NCI-H1105 treated with DMSO at 0.1 percent for 48 hours (cell line): ENCODE measurements at places on chromosomes 6 and 20.

GRCh38 chr6:27777614-27778355, 134.4 kb downstream of the OR2B2 start:
- DNase-seq, result no peak

GRCh38 chr20:25318471-25319240, 70.8 kb downstream of the PYGB start:
- no peak for DNase-seq

- DNase-seq, result no peak
Observed at GRCh38 chr6:65546894-65547293, 160.1 kb downstream of the EYS start.

DNA sequence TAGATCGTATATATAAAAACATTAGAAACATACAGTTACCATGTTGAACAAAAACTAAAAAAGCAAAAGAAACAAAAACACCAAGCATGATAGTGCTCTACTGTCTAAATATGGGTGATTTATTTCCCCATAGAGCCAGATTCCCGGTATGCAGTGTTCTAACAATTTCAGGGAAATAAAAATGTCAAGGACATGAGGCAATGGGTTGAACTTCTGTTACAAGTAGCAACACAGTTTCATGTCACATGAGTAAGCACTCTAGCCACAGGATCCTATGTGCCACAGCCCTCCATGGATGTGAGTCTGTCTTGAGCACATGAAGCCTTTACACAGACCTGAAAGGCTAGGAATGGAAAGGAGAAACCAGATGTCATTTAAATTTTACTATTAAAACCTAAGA, 96.0 kb downstream of the MAP3K5 start:
- DNase-seq, result peak; percentile 24

DNA sequence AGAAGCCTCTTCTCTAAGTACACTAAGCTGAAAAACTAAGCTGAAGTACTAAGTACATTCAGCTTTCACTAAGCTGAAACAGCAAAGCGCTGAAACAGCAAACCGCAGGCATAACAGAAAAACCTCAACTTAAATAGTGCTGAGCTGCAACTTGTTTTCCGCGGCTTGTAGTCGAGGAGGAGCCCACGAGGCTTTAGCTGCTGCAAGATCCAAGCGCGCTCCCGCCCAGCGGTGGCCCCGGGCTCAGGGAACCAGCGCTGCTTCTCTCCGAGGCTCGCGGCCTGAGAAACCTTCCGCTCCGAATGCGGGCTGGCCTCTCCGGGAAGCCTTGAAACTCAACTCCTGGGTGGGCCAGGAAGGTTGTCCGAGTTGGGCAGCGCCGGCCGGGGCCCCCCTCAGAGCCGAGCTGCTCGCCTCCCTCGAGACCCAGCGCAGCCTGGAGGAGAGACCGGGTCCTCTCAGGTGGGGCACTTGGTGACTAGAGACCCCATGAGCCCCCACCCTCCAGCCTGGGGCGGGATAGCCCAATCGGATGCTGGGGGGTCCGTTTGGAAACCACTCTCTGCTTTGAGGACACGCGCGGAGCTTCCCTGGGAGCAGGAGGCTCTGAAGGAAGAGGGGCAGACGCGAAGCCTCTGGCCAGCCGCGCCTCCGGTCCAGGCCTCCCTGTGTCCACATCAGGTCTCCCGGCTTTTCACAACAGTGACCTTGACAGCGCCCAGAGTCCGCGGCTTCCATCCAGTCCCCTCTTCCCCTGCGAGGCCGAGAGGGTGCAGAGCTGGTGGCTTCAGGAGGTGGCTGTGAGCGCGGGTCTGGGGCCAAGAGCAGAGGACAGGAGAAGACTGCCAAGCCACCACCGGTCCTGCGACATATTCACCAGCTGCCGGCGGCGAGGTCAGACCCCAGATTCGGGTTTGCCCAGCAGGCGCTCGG, 38.1 kb upstream of the HLA-E start:
- DNase-seq, result no peak

GRCh38 chr6:30884521-30885480, 482 bp downstream of the DDR1 start:
- peak; percentile 49 for DNase-seq

DNA sequence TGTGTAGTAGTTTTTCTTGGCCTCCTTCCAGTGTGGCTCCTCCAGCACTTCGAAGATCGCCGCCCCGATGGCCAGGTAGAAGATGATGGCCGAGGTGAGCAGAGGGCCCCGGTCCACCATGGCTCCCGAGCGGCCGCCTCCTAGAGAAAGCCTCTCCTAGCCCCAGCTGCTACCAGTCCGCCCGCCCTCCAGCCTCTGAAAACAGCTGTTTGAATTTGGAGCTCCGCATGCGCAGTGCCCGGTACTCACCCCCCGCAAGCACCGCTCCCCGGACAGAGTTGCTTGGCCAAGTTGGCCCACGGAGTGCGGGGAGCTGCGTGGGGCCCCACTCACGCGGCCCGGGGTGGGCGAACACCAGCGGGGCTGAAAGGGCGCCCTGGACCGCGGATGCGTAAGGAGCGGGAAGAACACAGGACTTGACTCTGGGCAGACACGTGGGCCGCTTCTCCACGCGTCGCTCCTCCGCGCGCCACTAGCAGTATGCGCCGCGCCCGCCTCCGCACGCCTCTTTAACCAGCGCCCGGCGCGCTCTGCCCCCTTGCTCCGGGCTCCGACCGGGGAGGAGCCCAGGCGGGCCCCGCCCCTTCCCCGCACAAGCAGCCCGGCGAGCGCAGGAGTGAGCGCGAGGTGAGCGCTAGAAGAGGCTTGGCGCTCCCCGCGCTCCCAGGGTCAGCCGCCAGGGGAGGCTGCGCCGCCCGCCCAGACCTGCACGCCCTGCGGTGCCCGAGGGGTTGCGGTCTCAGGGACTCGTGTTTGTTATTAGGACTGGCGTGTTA, at the start of gene KCNK5:
Gene KCNK5 (minus strand): TSS at position 484 of the 776 bp plus-strand sequence. CDS start 364 bp downstream, at position 120.
- DNase-seq, result peak; percentile 20

DNA sequence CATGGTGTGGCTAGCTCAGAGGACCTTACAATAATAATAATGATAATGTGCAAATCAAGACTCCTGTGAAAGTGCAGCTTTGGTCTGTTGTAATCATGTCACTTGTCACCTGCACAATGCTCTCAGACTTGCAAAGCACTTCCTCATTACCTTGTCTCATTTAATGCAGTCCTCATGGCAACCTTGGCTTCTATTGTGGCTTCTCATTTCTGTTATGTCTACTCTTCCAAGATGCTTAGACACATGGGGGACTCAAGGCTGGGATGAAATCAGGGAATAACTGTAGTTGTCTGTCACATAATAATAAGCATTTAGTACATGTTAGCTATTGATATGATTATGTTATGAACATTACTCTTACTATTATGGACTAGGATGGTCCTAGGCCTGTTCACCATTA, 484.2 kb downstream of the PTPRT start:
- DNase-seq, result no peak

DNA sequence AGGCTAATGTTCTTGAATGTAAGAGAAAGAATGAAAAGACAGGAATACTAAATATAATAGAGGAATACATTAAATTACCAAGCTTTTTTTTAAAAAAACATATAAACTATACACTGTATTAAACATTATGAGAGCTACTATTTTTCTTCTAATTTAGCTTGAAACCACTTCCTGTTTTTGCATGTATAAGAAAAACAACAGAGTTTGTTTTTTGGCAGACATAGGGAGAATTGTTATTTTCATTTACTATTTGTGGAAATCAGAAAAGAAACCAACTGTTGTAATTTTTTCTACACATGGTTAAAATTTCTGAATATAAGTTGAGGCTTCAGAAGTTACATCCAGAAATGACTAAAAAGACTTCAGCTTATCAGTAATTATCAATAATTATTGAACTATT, 991.8 kb upstream of the GJE1 start:
- DNase-seq, result no peak

DNA sequence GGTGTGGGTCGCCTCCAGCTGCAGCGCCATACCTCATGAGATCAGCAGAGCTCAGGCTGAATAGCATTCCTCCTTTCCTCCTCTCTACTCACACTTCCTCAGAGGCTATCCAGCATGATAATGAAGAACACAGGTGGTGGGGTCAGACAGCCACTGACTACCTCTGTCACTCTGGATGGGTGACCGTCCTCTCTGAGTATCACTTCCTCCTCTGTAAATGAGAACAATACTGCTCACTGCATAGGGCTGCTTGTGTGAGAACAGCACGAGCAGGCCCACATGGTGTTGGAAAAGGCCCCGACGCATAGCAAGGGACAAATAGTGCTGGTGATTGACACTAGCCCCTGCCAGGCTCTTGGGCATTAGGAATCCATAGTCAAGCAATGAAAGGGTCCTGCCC, 239.1 kb downstream of the PRKN start:
- DNase-seq, result no peak

GRCh38 chr6:53646606-53647005, 18.9 kb downstream of the KLHL31 start:
- DNase-seq, result peak; percentile 53

- DNase-seq, result peak; percentile 72
Observed at GRCh38 chr20:17495826-17496225, 35.4 kb downstream of the BFSP1 start.

DNA sequence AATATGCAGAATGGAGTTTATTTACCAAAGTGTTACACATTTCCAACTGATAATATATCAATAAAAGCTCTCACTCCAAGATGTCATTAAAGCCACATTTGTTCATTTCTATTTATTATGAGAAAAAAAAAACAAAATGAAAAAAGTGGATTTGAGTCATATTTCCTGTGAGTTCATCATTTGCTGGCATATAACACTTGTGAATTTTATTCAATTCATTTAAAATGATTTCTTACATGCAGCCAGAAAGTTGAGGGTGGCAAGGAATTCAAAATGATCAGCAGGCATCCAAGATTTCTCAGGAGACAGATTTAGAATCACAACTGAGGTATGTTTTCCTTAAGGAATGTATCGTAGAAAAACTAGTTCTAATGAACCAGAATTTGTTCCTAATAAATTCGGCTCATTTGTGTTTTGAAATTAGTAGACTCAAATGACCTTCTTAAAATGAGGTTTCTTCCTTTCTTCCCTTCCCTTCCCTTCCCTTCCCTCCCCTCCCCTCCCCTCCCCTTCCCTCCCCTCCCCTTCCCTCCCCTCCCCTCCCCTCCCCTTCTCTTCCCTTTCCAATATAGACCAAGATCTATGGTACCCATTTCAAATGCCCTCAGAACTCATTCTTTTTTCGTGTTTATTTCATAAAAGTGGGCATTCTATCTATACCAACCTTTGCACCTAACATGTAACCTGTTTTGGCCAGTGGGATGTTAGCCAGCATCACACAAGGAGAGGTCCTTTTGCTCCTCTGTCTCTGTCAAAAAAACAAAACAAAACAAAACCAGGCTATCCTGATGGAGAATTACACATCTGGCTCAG, 357.9 kb upstream of the TSHZ2 start:
- DNase-seq, result no peak

- DNase-seq, result no peak
Observed at GRCh38 chr6:113428702-113429101, 428.4 kb upstream of the MARCKS start.

DNA sequence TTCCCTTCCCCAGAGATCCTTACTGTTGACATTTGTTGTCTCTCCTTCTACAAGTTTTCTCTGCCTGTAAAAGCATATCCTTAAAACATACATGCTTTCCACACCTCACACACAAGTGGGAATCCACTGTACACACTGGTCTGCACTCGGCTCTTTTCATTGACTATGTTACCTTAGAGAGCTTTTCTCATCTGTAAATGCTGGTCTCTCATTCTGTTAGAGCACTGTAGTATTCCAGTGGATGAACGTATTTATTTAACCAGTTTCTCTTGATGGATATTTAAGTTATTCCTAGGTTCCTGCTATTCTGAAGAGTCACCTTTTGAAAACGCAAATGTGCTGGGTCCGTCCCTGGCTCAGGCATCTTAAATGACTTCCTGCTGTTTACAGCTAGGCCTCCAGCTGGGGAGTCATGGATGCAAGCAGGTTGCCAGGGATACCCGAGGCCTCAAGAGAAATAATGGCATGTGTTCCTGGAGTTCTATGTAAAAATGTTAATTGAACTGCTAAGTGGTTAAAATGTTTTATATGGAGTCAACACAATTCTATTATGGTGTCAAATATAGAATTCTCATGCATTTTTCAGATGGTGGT, 61.1 kb upstream of the TGM3 start:
- DNase-seq, result no peak

- DNase-seq, result no peak
Observed at GRCh38 chr20:25046181-25046641, 11.7 kb downstream of the ACSS1 start.

DNA sequence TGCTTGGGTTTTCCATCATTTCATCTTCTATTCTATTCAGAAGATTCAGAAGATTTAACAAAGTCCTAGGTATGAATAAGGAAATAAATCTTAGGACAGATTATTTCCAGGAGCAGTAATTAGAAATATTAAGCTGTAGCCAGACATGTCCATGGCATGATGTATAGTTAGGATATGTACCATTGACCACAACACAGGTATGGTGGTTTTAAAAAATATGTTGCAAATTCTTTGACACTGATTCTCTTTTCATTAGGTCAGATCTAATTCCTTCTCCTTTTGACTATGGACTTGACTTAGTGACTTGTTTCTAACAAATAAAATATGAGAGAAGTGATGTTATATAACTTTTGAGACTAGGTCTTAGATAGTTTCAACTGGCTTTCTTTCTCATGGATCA, 23.5 kb upstream of the PDE7B start:
- no peak for DNase-seq

- no peak for DNase-seq
Observed at GRCh38 chr6:24004659-24005058, 121.4 kb upstream of the NRSN1 start.

DNA sequence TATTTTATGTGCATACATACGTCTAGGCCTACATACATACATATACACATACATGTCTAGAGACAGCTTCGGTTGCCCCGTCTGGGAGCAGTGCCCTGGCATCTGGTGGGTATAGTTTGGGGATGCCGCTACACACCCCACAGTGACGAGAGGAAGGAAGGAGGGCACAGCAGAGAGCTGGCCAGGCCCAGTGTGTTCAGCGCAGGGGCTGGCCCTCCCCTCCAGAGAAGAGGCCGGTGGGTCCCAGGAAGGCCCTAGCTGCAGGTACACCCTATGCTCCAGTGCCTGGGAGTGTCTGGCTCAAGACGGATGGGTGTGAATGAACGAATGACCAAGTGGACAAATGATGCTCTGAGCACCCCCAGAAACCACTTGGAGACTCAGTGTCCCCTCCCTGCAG, 284.6 kb downstream of the CDH4 start:
- DNase-seq, result no peak

- no peak for DNase-seq
Observed at GRCh38 chr20:7375905-7376304, 564.4 kb downstream of the HAO1 start.

DNA sequence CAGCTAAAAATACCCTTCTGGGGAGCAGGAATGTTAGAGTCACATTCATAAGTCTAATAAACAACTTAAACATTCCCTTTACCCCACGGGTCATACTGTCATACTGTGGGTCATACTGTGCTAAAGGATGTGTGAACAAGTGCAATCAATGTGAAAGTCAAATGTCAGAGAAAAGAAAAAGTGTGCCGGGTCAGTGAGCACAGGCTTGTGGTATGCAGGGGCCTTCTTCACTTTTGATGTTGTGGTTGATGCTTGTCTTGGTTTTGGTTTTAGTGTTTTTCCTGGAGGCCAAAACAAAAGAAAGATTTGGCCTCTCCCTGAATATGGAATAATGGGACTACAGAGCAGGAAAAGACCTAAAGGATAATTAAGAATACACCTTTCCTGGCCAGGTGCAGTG, 267.9 kb upstream of the PLN start:
- no peak for DNase-seq

GRCh38 chr6:17292600-17293133, 11.5 kb downstream of the RBM24 start:
- no peak for DNase-seq

- DNase-seq, result no peak
Observed at GRCh38 chr20:31644701-31645100, 7.0 kb downstream of the COX4I2 start.
